ENCODE measurements at places on chromosomes 11 and 22.

GRCh38 chr11:74838188-74838587 lies 89.5 kb downstream of the RNF169 start:
- no peak for DNase-seq

DNA sequence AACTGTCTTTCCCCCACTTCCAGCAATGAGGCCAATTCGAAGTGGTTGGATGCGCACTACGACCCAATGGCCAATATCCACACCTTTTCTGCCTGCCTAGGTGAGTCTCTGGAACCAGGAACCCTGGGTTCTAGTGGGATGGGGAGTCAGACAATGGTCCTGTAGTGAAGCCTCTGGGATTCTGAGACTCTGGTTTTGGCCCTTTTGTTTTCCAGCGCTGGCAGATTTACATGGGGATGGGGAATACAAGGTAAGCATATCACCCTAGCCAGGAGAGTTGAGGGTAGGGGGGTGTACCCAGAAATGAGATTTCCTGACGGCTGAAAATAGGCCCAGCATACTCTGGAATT lies 530 bp downstream of the BBS1 start:
- DNase-seq, result no peak

GRCh38 chr22:29167032-29167911 lies 38.4 kb upstream of the EMID1 start:
- no peak for DNase-seq

- no peak for DNase-seq
Observed at GRCh38 chr11:44328138-44328660, 18.3 kb upstream of the ALX4 start.

DNA sequence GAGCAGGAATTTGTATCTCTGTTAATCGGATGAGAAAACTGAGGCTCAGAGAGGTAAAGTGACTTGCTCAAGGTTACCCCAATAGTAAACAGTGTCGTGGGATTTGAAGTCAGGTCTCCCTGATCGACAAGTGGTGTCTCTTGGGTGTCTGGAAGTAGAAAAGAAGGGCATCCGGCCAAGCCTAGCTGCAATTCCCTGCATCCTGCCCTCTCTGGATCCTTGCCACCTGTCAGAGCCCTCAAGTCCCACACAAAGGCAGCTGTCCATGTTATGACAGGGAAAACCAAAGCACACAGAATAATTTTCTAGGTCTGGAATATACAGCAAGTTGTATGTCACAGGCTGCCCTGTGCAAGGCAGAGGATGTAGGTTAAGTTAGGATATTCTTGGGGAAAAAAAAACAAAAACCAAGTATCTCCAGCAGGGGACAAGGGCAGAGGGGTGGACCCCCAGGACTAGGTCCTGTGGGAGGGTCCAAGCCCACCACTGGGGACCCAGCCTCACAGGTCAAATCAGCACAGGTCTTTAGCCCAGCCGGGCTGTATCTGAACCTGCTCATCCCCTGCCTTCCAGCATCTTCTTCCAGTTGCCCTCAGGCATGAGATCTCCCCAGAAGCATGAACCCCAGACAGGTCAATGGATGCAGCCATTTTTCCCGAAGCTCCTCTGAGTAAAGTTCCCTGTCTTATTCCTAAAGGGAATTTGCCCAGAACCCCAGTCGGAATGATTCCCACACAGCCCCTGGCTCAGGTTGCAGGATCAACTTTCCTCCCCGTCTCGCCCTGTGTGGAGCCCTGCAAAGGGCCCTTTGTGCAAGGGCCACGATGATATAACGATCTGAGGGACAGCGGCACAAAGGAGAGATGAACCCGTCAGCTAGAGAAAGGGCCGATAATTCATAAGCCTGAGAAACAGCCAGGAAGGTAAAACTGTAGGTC lies 15.0 kb downstream of the USH1C start:
- no peak for DNase-seq

DNA sequence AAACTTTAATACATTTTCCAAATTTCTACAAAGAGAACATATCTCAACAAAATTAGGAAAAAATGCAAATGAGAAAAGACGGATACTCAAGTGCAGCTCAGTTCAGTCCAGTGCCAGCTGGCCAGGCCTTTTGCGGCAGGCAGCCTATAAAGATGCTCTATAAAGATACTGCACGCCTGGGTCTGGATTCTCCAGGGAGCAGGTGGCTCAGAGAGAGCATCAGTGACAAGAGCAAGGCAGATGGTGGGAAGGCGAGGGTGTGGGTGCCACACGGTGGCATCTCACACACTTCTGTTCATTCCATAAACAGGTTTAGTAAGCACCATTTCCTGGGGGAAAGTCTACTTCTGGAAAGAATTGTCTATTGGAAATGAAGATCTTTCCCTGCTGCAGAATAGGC lies 18.1 kb upstream of the SCN3B start:
- DNase-seq, result no peak

GRCh38 chr22:50098052-50098451 lies 8.2 kb downstream of the MOV10L1 start:
- DNase-seq, result no peak

DNA sequence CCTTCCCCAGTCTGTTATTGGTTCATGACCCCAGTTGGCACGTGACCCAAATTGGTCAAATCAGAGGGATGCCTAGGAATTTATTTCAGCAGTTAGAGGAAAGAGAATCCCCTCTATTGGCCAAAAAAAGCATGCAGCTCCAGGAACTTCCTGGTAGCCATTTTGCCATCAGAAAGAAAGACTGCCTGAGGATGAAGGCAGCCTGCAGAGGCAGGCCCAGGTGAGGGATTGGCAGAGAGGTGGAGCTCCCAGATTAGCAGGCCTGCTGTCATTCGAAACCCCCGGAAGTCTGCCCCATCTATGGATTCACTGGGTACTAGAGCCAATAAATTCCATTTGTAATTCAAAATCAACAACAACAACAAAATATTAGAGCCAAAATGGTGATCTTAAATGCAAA lies 207.6 kb downstream of the CWF19L2 start:
- DNase-seq, result no peak

- DNase-seq, result peak; percentile 70
Observed at GRCh38 chr22:35631597-35631996, 14.5 kb upstream of the MB start.

DNA sequence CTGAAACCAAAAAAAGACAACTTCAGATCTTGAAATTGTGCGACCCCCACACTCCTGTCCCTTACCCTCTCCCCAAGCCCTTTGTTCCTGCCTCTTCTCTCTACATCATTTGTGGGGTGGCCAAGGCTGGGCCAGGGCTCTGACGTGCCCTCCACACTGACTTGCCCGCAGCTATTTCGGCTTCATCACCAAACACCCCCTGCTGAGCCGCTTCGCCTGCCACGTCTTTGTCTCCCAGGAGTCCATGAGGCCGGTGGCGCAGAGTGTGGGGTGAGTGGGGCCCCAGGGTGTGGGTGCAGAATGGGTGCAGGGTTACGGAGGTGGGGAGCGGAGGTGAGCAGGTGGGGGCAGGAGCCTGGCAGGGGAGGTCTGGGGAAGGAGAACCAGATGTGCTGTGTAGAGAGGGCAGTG lies 9.5 kb downstream of the MAPK8IP2 start:
- DNase-seq, result no peak

- DNase-seq, result no peak
Observed at GRCh38 chr11:96061730-96062129, 137.8 kb upstream of the MTMR2 start.

DNA sequence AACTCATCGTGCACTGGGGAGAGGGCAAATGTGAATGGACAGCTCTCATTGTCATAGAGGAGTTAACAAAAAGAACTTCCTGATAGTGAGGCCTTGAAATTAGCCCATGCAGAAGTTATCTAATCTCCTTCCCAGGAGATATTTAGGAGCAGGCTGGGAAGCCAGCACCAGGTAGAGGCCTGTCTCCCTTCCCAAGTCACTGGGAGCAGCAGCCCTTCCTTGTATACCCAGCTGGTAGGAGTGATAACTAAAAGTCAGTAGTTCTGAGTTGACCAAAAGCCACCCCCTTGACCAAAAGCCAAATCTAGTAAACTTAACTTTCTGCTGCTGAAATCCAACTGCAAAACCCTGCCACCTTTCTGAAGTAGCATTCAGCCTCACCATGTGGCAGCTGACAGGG lies 1.4 kb upstream of the BACE1-AS start:
- DNase-seq, result no peak

Data from RKO (cell line).